SJCRH30 (cell line): ENCODE measurements at places on chromosomes 13 and 19. TPM values are rescaled to one million over a fixed set of nuclear protein-coding genes. Genes with fewer than 3 reads are reported as not detected.

GRCh38 chr13:112851107-112852038, 117.6 kb upstream of the MCF2L start:
- H3K4me1 ChIP-seq, result peaks cover 3% of the 10 kb centered on the region; the same call in 1 of the 2 replicates
- no peak overlapping the region for H3K27ac ChIP-seq
- DNase-seq, result no peak
- no peaks in the 10 kb centered on the region for H3K27me3 ChIP-seq
- peaks cover 10% of the 10 kb centered on the region for H3K36me3 ChIP-seq
- no peak overlapping the region for H3K4me3 ChIP-seq

- peaks cover 5% of the 10 kb centered on the region for H3K36me3 ChIP-seq
- DNase-seq, result no peak
- H3K27ac ChIP-seq, result no peak overlapping the region
- H3K4me3 ChIP-seq, result no peak overlapping the region
These were observed 91.2 kb upstream of the FBXL3 start for GRCh38 chr13:77118134-77118533.

GRCh38 chr19:14408491-14409145, 10.5 kb downstream of the DDX39A start:
- no peak for DNase-seq
- no peaks in the 10 kb centered on the region for H3K27me3 ChIP-seq

- no peaks in the 10 kb centered on the region for H3K36me3 ChIP-seq
- no peak overlapping the region for H3K4me3 ChIP-seq
- peaks cover 5% of the 10 kb centered on the region; the same call in 1 of the 2 replicates for H3K4me1 ChIP-seq
- H3K27ac ChIP-seq, result no peak overlapping the region
These were observed 9.6 kb downstream of the GIPR start for GRCh38 chr19:45677351-45678230.

MIDN gene
- total RNA-seq, result 9.1 TPM in 2 replicates
